ENCODE measurements at places on chromosomes 7 and 10.

- DNase-seq: no peak
Observed at GRCh38 chr10:22391600-22391999, 46.3 kb downstream of the SPAG6 start.

DNA sequence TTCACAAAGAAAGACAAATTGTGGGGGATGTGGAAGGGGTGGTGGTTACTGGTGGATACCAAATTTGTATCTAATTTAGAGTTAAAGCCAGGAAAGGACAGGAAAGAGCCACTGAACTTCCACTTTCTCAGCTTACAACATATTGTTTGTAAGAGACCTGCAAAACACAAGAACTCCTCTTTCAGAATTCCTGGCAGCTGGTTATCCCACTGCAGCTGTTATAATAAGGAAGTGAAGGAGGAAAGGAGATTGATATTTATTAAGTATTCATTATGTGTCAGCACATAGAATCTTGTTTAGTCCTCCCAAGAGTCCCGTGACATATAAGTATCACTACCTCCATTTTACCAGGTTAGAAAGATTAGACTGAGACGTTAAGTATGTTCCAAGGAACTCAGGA lies 481.7 kb downstream of the PHTF2 start:
- no peak for DNase-seq

DNA sequence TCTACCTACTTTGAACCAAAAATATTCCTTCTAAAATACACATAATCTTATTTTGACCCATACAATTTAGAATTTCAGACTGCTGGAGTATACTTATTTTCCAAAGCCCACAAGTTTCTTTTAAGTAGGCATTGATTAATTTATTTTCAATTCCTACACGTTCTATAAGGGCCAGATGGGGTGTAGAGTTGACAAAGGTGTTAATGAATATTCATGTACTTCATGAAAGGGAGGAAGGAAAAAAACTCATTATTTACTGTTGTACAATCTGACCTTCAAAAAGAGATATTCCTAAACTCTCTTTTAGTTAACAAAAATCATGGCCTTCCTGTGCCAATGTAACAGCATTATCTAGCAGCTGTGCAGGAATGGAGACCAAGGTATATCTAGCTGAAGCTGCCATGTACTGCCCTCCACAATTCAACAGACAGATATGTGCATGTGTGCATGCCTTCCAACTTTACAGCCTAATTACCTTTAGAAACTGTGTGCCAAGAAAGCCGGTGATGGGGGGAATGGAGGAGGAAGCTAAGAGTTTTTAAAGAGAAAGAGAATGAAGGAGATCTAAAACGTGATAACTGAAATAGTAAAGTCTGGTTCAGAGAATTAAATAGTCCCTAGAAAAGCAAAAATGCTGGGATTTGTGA lies 108.9 kb downstream of the UPF2 start:
- no peak for DNase-seq

GRCh38 chr10:109022417-109023049 lies 900.8 kb downstream of the XPNPEP1 start:
- no peak for DNase-seq

GRCh38 chr7:42831718-42832522 lies 80.0 kb downstream of the C7orf25 start:
- peak; percentile 15 for DNase-seq

Data from SHP77 treated with DMSO at 0.1 percent for 48 hours (cell line).